Smooth muscle cell of the brain vasculature (primary cell): ENCODE measurements at places on chromosomes 12 and 14.

GRCh38 chr14:85175556-85175955 lies 354.4 kb upstream of the FLRT2 start:
- no peak for DNase-seq

DNA sequence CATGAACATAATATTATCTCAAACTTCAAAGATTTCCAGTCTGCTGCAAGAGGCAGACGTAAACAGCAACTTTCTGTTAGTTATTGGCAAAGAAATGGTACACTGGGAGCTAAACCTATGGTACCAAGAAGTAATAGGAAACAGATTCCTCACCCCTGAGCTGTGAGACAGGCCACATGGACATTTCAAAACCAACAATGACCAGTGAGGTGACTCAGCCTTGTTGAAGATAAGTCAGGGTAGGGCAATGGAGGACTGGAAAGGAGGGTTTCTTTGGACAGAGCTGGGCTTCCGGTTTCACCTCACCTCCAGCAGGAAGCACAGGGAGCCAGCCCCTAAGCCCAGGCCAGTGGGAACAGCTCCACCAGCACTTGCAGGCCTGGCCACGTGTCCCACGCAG lies 1320.5 kb downstream of the AACS start:
- DNase-seq = no peak

DNA sequence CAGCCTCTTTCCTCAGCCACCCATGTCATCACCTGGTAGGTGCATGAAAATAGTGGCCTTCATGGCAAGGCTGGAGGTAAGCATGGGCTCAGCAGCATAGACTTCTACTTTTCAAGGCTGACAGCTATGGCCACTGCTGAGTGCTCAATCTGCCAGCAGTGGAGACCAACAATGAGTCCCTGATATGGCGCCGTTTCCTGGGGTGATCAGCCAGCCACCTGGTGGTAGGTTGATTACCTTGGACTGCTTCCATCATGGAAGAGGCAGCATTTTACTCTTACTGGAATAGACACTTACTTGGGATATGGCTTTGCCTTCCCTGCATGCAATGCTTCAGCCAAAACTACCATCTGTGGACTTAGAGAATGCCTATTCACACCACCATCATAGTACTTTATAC lies 39.5 kb upstream of the USP44 start:
- no peak for DNase-seq

- DNase-seq = no peak
Measured at GRCh38 chr12:49105504-49106084, 5.1 kb downstream of the LMBR1L start.

- no peak for DNase-seq
Measured at GRCh38 chr12:120726510-120726793, 826 bp downstream of the ACADS start.

GRCh38 chr14:60240139-60240856 lies 8.7 kb upstream of the PPM1A start:
- no peak for DNase-seq

DNA sequence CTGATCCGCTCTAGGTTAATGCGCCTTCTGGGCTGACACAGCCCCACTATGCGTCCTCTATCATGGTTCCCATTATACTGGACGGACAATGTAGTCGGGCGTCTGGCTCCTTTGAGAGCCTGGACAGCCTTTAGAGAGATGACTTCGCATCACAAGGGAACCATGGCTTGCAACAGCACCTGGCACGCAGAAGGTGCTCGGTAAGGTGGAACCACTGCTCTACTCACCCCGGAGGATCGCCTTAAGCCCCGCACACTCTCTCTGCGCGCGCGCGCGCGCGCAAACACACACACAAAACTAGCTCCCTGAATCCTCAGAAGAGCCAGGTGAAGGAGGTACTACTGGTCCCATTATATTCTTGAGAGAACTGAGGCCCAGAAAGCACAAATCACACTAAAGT lies 7.1 kb downstream of the MAP3K12 start:
- DNase-seq = no peak

DNA sequence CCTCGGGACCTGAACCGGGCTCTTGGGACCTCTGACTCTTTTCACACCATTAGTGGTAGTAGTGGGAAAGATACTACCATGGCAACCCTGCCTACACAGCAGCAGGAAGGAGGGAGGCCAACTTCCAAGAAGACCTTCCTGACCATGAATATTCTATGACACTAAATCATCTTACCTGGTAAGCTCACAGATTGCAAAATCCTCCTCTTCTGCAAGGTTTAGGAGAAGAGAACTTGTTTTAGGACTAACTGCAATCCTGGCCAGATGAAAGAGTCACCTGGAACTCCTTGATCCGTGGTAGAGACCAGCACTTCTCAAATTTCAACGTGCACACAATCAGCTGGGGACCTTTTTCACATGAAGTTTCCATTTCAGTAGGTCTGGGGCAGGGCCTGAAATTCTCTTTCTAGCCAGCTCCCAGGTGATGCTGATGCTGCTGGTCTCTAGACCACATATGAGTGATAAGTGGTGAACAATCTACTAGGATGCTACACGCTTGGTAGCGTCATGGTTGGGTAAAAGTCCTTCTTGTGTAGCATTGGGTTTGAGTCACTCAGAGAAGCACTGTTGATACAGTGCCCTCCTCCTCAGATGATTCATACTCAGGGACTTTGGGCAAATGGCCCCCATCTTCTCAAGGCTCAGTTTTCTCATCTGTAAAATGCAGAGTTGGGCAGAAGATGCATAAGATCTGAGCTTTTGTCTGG lies 35.6 kb upstream of the FICD start:
- no peak for DNase-seq

GRCh38 chr12:113889076-113889475 lies 77.0 kb downstream of the RBM19 start:
- no peak for DNase-seq

GRCh38 chr12:69161829-69162228 lies 77.5 kb upstream of the CPSF6 start:
- DNase-seq = no peak
